ENCODE measurements at places on chromosomes 12 and 14.

DNA sequence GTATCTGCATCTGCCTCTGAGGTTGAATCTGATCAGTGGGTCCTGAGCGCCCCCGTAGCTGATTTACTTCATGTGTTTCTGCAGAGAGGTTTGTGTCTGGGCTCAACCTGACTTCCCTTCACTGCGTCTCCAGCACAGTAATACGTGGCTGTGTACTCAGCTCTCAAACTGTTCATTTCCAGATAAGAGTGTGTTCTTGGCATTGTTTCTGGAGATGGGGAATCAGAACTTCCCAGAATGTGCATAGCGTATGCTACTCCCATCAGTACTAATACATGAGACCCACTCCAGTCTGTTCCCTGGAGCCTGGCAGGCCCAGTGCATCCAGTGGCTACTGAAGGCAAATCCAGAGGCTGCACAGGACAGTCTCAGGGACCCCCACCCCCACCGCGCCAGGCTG, 1297.2 kb downstream of the TMEM121 start:
- DNase-seq = no peak

DNA sequence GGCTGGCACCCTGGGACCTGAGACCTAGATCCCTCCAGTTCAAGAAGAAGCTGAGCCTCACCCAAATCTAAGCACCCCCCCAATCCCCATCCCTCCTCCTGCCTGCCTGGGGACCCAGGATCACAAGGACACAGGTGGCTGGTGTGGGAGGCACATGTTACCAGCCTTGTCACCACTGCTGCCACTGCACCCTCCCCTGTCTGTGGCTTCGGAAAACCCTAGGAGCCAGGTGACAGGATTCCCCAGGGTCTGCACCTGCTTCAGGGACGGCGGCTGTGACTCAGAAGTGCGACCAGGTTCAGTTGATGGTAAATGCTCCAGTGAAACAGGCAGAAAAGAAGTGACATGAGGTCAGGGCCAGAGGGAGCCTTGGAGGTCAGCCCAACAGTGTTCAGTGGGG, 62.8 kb upstream of the FAM222A start:
- DNase-seq = no peak

DNA sequence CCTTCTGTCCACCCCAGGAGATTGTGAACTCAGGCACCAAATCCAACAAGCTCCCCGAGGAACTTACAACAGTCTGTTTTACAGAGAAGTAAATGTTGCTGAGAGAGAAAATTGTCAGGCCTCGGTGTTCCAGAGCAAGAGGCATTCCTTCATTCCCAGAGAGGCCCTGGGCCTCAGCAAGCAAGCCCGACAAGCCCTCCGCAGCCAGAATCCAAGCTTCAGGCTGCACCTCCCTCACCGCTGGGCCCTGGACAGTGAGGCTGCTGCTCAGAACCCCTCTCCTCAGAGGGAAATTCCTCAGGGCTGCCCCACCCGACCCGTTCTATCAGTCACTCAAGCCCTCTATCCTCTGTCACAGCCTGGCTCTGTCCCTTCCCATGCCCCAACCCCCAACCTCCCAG, 56.4 kb downstream of the ZFP36L1 start:
- no peak for DNase-seq

DNA sequence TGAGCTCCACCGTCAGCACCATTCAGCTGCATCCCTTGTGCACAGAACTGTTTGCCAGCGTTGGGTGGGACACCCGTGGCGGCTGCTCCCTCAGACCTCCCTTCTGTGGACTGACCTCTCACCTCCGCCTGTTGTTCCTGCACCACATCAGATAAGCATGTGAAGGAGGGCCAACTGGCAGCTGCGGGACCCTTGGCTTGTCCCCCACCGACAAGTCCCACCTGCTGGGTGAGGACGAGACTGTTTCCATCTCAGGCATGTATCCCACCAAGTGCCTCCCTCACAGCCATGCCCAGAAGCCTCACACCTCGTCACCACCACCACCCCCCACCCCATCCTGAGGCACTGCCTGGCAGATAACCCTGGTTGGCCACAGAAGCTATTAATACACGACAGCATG, 18.6 kb upstream of the TEAD4 start:
- DNase-seq = no peak

DNA sequence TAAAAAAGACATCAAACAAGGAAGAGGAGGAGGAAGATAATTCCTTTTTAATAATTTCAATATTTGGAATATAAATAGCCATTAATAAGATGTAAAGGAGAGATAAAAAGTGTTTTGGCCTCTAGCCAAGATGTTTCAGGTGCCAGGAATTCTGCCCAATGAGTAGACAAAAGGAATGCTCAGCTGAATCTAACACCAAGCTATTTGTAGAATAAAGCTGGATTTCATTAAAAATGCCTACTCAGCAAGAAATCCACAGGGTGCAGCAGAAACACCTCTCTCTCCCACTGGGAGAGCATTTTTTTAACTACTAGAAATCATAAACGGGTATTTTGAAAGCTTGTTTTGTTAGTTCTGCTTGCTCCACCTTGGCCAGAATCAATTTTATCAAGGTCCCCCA, 4.1 kb upstream of the STAB2 start:
- DNase-seq = no peak

- DNase-seq = peak; percentile 51
Measured at GRCh38 chr12:52307836-52308805, 13.1 kb downstream of the KRT83 start.

GRCh38 chr14:54450535-54450934, 9.4 kb upstream of the CNIH1 start:
- DNase-seq = peak; percentile 71

DNA sequence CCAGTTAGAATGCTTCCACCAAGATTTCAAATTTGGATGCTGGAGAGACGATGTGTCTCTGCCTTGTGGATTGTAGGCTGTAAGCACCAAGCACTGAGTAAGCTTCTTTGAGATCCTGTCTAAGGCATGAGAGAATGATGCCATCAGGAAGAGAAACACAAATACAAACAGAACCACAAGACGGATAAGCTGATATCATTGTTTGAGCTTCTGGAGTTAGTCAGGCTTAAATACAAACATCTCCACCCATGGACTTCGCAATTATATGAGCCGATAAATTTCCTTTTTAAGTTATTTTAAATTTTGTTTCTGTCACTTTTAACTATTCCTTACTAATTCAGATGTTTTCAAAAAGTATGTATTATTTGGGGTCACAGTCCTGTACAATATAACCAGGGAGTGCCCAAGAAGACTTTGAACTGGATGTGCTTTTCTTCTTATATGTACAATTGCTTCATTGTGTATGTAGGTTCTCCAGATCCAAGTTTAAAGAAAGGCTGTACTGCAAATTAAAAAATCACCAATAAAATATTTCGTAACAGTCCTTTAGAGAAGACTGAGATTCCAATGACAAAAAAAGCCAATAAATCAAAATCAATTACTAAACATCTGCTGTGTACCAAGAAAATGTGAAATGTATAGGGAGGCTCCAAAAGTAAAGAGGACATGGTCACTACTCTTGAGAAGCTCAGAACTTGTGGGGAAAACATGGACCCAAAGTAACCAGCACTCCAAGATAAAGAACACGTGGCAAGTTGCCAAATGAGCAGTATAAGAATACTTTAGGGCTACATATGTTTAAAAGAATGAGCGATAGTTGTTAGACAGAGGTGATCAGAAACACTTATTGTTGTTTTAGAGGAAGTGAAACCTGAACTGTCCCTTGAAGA, 274.1 kb downstream of the ADAMTS20 start:
- peak; percentile 41 for DNase-seq

- DNase-seq = no peak
Measured at GRCh38 chr14:52402812-52403526, 88.9 kb downstream of the PTGER2 start.

DNA sequence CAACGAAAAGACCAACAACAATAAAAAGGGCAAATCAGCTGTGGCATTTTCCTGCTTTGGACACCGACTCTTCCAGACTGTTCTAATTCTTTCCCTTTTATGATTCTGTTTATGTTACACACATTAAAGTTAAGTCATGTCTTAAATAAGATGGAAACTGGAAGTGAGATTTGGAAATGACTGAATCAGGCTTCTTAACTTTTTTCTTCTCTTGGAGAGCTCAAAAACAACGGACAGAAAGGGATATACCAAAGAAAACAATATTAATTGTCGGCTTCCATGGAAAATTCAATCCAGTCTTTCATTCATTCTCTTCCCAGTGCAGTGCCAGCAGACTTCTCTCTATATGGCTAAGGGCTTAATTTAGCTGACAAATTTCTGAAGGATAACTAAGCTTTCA, 214.9 kb upstream of the DDHD1 start:
- no peak for DNase-seq

DNA sequence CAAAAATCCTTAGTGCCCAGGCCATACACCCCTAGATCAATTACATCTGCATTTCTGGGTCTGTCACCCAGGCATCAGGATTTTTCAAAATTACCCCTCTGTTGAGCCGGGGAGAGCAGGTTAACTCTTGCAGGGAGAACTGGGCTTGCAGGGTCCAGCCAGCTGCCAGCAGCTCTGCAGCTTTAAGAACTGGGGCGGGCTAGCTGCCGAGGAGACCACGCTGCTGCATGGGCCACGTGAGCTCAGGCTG, at the start of gene DGLUCY:
Gene DGLUCY (plus strand): TSS at position 245 of the 250 bp plus-strand sequence. CDS start 46,222 bp downstream, outside the sequence.
- peak; percentile 61 for DNase-seq

DNA sequence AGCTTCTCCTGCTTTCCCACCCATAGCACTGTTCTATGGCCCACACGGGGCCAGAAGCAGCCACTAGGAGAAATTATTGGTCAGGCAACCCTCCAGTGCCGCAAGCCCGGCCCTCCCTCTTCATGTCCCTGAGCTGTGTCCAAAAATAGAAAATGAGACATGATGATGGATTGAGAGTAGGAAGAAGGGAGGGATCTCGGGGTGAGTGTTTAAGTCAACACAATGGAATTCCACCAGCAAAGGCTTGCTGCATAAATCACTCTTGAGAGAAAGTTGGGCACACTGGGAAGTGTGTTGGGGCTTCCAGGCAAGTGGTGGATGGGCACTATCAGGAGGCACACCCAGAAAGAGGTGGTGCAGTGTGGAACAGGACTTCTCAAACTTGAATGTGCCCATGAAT, 94.2 kb downstream of the LLPH start:
- peak; percentile 89 for DNase-seq

GRCh38 chr14:104436047-104436591, 143.4 kb upstream of the C14orf180 start:
- no peak for DNase-seq

DNA sequence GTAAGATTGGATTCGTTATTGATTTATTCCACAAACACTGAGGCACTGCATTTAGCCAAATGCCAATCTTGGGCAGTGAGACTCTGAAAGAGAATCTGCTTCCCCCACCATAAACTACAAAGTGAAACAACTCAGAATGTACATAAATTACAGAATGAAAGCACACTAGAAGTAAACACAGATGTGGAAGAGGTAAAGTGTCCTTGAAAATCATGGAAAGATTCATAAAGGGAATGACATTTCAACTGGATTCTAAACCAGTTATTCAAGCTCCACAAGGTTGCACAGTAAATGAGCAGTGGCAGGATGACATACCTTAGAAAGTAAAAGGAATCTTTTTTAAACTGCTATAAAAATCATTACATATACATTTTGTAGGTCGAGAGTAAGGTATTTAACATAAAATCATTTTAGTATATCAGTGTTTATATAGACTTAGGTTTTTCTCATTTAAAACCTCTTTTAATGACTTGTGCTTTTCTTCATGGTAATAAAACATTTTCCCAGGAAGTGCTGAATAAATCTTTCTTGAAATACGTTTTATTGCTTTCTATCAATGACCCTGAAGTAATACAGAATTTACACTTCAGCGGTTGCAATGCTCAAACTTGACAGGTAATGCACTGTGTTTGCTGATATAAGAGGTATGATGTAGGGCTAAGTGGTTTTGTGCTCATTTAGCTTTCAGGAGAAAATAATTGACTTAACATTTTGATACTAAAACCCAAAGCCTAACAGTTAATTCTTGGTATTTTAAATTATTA, 270.6 kb downstream of the NAV3 start:
- no peak for DNase-seq

GRCh38 chr14:23299211-23299957, 3.3 kb downstream of the PPP1R3E start:
- DNase-seq = peak; percentile 73

GRCh38 chr12:58557171-58557570, 363.1 kb downstream of the LRIG3 start:
- peak; percentile 53 for DNase-seq

GRCh38 chr14:105938055-105938863, 411.9 kb downstream of the TMEM121 start:
- DNase-seq = no peak

GRCh38 chr12:83843541-83843940, 1069.1 kb downstream of the SLC6A15 start:
- DNase-seq = peak; percentile 79

DNA sequence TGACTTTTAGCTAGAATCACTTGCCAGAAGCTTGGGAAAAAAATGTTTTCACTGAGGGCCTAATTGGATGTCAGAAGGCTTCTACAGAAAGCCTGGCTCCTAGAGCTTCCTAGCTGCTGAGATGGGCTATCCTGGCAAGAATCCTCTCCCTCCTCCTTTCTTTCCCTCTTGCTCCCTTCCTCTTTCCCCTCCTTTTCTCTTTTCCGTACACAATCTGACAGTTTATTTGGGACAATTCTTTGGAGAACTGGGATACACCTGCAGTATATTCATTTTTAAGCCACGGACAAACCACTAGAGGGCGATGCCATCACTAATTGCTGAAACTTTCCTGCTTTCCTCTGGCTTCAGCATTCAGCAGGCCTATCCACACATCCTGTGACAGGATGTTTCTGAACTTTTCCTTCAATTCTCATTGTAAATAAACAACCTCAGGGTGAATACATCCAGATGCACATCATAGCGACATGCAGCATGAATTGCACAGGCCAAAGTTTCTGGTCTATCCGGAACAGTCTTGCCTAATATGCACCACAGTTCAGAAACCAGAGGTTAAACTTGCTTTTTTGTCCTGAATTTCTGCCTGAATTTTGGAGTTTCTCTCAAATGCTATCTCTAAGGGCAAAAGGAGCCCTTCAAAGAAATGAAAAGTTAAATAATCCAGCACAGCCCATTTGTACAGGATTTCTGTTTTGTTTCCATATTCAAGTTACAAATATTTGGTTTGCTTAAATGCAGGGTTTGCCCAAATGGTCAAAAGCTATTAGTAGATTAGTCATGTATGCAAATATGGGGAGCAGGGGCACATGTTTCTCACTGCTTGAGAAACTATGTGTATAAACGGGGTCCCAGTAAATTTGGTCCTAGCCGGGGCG, 142.8 kb downstream of the PAWR start:
- DNase-seq = peak; percentile 93

DNA sequence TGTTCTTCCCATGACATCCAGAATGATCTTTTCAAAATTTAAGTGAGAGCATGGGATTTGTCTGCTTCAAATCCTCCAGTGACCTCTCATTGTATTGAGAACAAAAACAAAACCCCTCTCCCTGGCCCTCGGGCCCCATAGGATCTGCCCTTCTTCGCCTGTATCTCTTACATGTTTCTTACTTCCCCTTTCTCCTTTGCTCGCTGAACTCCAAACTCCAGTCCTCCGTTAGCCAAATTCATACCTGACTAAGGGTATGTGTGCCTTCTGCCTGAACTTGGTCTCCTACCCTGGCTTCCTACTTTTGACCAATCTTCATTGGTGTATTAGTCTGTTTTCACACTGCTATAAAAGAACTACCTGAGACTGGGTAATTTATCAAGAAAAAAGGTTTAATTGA, 13.2 kb upstream of the TSPAN11 start:
- no peak for DNase-seq

GRCh38 chr14:91862417-91862816, 4.9 kb downstream of the TC2N start:
- DNase-seq = no peak
